NCI-H460 (cell line): ENCODE measurements at places on chromosomes 7 and 10. TPM values are rescaled to one million over a fixed set of nuclear protein-coding genes. Genes with fewer than 3 reads are reported as not detected.

DNA sequence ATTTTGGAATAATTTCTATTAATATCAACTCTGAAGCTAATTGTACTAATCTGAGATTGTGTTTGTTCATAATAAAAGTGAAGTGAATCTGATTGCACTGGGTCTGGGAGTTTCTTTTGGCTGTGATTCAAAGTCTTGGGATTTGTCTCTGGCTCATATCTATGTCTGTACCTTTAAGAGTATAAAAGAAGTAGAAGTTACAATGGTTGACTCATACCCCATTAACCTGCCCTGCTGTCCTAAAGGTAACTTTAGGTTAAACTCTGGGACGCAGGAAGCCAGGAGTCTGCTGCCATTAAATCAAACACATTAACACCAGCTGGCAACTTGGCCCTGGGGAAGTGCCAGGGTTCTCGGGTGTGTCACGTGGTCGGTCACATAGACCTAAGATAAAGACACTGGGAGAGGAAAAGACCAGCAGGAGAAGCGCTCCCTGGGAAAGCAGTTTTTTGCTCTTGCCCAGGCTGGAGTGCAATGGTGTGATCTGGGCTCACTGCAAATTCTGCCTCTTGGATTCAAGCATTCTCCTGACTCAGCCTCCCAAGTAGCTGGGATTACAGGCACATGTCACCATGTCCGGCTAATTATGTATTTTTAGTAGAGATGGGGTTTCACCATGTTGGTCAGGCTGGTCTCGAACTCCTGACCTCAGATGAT lies 17.8 kb downstream of the SCD start:
- DNase-seq: peak; percentile 46

- no peak for DNase-seq
Observed at GRCh38 chr10:2137549-2138174, 400.3 kb upstream of the ADARB2 start.

DNA sequence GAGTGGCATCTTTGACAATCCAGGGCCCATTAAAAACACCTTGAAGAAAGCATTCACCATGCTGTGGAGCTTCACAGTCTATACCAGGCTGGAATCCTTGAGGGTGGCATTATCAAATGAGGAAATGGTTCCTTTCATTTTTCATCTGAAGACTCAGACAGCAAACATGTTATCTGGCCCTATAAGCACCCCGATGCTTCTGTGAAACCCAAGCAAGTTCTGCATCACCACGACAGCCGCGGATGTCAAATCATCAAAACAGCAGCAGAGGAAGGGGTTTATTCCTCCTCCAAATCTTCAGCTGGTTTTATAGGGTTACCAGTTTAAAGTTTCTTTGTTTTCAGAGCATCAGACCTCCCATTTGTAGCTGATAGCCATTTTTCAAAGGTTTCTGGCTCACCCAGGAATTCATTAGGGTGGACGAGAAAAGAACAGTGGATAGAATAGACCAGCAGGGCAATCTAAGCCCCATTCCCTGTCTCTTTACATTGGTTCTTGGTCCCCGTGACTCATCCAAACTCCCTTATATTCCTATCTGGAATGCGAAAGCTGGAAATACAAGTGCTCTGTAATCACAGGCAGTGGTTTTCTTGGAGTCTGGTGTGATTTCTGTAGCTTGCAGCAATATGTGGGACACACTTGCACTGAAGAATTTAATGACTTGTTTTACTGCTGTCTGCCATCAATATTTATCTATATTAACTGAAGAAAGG lies 217.9 kb downstream of the SKAP2 start:
- no peak for DNase-seq

- DNase-seq: peak; percentile 30
Observed at GRCh38 chr7:29194594-29195427, at the start of gene CHN2. CHN2 (plus strand) TSS chr7:29194775.

DNA sequence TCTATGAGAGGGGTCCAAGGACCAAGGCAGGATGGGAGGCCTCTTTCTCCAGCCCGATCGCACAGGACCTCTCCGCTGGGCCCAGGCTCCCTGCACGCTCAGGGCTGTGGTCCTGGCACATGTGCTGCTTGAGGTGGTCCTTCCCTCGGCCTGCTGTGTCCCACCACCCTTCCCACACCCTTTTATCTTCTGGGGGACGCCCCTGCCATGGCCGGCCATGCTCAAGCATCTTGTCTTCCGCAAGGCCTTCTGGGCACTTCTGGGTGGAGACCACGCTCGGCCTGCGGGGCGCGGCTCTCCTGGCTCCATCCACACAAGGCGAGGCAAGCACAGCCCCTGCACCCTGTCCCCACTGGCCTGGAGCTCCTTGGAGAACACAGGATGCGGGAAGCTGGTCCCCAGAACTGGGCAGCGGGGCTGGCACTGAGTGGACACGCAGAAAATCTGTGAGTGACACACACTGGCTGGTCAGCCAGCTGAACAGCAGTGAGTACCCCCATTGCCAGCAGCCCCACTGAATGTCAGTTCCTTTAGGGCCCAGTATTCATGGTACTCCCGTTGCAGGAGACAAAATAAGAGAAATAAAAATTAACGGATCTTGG lies 115.9 kb downstream of the TCERG1L start:
- no peak for DNase-seq

GRCh38 chr7:112336261-112336660 lies 114.0 kb upstream of the IFRD1 start:
- no peak for DNase-seq

DNA sequence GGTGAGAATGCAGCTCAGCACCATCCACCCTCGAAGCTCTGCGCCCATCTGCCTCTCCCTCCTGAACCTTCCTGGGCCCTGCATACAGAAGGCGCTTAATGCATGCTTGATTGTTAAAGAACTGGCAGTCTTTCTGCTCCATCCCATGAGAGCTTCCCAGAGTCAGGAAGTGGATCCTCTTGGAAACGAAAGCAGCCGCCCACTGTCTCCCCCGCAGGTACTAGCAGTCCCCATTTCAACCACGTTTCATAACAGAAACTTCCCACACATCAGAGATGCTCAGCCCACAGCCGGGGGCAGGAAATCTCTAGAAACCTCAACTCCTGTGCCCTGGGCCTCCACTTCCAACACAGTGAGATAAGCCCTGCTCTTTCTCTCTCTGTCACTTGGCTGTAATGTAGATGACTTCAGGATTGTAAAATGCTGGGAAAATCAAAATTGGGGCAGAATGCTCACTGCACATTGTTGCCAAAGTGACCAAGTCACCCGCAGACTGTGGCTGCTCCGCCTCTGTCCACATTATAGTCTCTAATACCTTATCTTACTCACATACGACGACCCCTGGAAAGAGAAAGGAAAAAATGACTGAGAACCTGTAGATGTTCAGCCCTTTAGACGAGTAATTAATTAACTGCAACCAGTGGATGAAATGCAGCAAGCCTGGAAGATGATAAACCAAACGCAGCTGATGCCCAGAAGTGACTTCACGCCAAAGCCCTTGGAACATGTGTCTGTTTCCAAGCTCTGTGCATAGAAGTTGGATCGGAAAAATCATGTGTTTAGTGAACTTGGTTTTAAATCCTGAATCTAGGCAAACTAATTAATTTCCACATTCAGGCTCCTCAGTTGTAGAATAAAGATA lies 28.5 kb downstream of the GSDME start:
- DNase-seq: no peak

DNA sequence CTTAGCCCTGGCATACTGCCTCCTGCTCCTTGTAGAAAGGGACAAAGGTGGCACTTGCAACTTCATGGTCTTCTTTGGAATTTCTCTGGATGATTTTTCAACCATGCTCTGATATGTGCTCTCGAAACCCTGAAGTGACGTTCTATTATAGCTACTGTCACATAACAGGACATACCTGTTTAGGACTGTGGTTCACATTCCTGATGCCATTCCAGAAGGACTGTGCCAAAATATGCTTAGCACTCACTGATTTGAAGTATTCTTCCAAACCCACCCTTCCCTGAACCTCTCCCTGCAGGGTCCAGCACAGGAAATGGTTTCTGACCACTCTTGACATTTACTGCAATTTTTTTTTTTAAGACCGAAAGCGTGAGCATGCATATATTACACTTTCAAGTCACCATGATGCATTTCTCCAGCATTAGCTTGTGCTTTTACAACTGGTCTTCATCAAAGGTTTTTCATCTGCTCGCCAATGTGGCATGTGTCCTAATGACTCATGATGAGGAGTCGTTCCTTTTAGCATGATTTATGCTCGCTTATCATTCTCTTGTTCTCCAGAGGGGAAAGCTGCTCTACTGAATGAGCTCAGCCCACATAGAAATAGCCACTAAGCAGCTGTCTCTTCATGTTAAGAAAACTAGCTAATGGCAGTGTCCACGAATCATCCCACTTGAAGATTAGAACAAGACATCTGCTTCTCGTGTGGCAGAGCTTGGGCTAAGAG lies 135.2 kb downstream of the ADAM12 start:
- DNase-seq: no peak

DNA sequence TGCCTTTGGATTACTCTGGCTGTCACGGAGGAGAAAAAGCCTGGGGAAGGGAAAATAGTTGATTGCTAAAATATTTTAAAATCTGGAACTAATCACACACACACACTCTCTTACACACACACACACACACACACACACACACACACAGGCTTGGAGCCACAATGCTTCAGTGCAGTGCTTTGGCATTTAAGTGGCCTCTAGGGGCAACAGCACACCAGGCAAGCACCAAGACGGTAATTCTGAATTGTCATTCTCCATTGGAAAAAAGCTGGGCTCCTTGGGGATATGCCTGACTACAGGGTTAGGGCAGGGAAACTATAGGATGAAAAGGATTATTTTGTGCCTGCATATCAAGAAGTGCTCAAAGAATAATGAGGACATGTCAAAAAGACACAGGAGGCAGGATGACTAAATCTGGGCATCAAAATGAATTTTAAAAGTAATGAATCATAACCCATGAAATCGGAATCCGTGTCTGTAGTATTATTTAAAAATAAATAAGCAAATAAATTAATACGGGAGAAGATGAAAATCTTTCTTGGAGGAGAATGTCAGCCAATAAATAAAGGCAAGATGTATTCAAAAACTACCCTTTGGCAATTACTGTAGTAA lies 30.4 kb upstream of the DDC start:
- no peak for DNase-seq

GRCh38 chr7:32881074-32881982 lies 10.2 kb downstream of the KBTBD2 start:
- no peak for DNase-seq

GRCh38 chr7:94239661-94240234 lies 154.9 kb upstream of the COL1A2 start:
- no peak for DNase-seq

DNA sequence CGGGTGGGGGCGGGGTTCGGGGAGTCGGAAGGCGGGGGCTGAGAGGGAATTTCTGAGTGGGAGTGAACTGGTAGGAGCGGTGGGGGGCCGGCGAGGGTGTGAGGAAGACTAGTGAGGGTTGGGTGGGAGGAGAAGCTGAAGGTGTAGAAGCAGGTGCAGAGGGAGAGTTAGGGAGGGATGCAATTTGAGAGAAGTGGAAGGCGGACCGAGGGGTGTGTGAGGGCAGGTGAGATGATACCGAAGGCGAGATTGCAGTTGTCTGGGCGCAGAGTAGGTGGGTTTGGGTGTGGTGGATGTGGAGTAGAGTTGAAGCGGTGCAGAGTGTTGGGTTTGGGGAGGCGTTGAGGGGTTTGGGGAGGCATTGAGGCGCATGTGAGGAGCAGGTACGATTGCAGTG lies 643 bp downstream of the KAT6B start:
- DNase-seq: no peak

GRCh38 chr7:138887085-138887710 lies 89.2 kb upstream of the ATP6V0A4 start:
- no peak for DNase-seq

DNA sequence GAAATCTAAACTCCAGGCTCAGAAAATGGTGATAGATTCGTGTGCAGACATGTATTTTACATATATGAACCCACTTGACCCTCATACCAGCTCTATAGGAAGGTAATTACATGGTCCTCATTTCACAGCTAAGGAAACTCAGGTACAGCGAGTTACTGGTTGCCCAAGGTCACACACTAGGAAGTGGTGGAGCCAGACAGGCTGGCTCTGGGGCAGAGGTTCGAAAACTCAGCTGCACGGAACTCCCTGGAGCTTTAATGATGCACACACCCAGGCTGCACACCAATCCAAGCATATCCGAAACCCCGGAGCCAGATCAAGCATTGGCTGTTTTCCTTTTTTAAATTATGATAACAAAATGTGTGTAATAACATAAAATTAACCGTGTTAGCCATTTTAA lies 172.4 kb downstream of the COBL start:
- DNase-seq: no peak

The IDE gene
- total RNA-seq: 61.0 and 61.4 TPM in 2 replicates

The NEUROG3 gene
- not detected in 2 replicates for total RNA-seq

The PLEKHS1 gene
- total RNA-seq: not detected in 2 replicates

The TSC22D4 gene
- 28.2 and 29.9 TPM in 2 replicates for total RNA-seq

The GPR26 gene
- not detected in 2 replicates for total RNA-seq

The GIMAP2 gene
- 3.0 and 3.1 TPM in 2 replicates for total RNA-seq

The HABP2 gene
- total RNA-seq: not detected in 2 replicates

The MEST gene
- 29.4 and 36.0 TPM in 2 replicates for total RNA-seq

The ASB10 gene
- not detected in 2 replicates for total RNA-seq
